ENCODE measurements at places on chromosomes 7 and 10.

DNA sequence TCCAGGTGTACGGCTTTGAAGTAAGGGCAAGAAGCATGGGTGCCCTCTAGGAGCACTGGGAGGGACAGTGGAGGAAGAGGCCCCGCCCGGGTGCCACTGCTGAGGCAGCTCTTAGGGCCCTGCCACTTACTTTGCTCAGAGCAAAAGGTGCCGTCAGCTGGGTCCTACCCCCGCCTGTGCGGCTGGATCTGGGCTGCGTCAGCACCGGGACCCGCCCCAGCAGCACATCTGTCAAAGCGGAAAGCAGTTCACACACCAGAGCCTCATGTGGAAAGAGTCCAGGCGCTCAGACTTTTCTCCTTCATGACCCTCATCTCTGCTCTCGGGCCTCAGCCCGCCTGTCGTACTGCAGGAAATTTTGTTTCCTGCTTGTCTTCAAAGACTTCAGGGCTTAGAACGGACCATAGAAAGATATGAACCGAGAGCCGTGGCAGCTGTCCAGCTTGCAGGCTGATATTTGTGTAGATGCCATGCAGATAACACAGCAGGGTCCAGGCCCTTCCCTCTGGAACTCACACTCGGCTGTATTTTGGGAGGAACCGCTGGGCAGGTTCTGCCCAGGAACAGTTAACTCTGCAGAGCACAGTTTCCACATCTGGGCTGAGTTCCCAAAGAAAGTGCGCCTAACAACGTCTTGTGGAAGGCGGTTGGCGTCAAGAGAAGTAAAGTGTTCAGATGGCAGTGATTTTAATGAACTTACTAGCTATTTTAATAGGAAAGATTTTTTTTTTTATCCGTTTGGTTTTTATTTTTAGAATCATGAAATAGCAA, 44.3 kb upstream of the PRKAR1B start:
- no peak for DNase-seq

DNA sequence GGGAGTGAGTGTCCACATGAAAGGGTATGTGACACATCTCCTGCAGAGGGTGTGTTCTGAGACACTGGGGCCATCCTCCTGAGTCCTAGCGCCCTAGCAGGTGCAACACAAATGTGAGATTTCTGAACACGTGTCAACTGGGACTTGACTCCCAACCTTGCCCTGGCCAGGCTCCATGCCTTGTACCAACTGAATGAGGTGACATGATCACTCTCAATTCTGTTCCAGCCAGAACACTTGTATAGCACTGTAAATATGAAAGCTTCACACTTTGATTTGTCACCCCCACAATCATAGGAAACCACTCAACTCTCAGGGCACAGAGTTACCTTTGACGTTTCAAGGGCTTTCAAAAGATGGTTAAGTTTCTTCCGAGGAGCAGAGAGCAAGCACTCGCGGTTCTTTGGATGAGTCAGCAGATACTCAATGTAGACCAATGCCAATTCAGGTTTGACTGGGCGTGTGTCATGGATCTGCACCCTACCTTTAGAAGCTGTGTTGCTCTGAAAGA, 48.6 kb downstream of the NCAPG2 start:
- DNase-seq: no peak

- no peak for DNase-seq
These were observed 137.3 kb upstream of the ZMIZ1 start for GRCh38 chr10:78931321-78932053.

DNA sequence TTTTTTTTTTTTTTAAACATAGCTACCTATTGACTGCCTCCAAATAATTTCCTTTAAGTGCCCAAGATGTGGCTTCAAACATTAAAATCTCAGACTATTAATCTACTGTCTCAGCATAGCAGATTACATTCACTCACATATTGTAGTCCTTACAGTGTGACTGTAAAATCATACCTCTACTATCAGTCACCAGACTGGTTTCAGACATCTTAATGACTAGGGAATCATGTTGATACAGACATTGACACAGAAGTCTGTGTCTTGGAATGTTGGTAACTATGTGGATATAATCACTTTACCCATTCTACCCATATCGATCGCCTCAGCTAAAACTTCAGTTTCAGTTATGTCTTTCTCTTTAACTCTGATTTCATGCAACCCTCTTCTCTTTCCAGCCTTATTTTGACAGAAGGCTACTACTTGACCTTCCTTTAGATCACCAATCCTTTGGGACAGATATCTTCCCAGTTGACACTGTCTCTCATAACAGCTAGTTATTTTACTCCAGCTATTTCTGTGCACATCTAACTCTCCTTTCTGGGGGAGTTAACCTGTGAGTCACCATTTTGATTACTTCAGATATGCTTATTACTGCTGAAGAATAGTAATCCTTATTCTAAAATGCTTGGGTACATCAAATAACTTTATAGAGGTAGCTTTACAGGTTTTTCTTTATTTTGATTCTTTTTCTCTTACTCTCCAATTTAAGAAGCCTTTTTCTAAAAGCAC, 7.0 kb downstream of the TNKS2 start:
- DNase-seq: no peak

GRCh38 chr10:22251751-22252223, 34.0 kb upstream of the EBLN1 start:
- peak; percentile 88 for DNase-seq
